Stimulated activated CD4-positive, alpha-beta T cell treated with anti-CD3 and anti-CD28 coated beads, TNF-alpha, amount 100 ng/mL, for 24 hours (primary cell): ENCODE measurements at places on chromosomes 5 and 9.

DNA sequence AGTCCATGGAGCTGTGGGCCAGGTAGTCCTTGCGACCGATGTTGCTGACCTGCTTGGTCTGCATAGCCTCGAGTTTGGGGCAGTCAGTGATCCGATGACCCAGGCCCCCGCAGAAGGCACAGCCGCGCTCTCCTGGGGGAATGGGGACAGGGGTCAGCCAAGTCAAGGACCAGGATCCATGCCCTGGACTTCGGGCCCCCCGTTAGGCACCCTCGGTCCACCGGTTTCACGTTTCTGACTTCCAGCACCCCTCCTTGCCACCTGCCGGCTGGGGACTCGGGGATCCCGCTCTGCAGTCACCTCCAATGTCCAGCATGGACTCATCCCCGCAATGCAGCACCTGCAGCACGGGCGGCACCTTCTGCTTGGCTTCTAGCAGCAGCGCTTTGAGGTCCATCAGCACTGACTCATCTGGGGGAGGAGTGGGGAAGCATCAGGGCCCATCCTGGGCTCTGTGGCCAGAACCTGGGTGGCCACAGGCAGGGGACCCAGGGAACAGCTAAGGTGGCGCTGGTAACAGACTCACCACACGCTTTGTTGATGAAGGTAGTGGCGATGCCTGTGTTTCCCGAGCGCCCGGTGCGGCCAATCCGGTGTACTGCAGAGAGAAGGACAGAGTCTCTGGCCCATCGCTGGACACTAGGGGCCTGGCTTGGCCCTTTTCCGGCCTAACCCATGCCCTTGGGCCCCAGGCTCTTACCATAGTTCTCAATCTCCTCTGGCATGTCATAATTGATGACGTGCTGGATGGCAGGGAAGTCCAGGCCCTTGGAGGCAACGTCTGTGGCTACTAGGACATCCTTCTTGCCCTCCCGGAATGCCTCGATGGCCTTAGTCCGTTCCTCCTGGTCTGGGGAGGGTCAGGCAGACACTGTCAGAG lies 2.4 kb upstream of the DOK3 start:
- no peak for DNase-seq

- DNase-seq = no peak
These were observed 121.4 kb downstream of the DOCK8 start for GRCh38 chr9:336039-336438.

DNA sequence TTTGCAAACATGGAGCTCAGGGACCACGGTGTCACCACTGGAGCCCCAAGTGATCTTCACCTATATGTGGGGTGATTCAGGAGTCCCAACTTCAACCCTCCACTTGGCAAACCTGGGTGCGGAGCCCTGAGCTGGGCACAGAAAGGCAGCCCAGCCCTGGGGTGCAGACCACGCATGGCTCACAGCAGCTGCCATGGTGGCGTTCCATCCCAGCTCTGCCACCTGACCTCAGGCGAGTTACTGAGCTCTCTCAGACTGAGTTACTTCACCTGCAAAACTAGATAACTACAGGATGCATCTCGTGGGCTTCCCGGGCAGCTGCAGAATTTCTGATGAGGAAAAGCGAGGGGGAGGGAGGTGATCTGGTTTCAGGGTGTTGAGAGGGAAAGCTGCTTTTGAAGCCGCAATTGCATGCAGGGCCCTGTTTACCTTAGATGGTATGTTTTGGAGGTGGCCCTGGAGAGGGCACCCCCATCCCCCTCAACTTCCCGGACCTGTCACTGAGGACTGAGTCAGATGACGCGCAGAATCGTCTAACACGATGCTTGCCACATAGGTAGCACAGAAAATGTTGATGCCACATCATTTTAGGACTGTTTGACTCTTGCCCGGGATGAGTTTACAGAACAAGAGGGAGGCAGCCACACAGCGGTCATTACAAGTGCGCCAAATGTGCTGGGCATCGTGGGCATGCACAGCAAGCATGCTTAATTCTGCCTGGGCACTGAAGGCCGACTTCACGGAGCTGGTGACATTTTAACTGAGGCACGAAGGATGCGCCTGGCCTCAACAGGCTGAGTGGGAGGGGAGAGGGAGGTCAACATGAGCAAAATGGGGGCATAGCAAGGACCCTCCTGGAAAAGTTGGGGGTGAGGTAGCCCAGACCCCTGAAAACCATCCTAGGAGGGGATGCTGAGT lies 154.6 kb downstream of the COL23A1 start:
- no peak for DNase-seq

DNA sequence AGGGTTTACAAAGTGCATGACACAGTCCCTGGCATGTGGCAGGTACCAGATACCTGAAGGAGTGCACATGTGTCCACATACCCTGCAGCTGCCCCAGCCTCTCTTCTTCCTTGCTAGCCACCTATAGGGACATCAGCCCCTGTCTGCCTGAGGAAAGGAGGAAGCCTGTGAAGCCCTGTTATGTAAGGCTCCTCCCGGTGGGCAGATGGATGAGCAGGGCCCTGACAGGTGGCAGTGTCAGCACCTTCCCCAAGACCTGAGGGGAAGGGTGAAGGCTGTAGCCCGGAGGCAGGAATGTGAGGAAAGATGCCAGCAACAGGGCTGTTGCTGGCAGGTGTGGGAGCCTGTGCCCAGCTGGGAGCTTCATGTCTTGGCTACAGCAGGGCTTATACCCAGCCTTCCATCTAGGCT lies 21.7 kb downstream of the TCF7 start:
- no peak for DNase-seq

DNA sequence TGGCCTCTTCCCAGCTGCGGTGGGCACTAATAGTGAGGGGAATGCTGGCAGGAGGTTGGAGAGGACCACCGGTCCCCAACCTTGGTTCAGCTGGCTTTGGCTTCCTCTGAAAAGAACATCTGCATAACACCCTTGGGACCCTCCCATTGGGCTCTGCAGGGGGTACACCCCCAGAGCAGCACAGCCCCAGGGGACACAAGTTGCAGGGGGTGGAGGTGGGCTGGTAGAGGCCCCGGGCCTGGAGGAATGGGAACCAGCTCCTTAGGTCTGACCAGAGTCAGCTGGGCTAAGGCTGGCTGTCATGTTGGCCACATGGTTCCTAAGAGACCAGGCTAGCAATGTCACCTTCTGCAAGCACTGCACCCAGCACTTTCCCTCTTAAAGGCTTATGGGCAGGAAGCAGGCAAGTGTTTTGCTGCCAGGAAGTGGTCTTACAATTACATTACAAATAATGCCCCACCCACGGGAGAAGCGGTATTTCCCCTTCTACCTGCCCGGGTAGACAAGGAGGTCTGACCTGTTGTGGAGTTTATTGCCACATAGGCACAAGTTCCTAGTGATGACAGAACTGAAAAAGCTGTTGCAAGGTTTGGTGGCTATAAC lies 18.1 kb downstream of the GCNT4 start:
- DNase-seq = no peak

DNA sequence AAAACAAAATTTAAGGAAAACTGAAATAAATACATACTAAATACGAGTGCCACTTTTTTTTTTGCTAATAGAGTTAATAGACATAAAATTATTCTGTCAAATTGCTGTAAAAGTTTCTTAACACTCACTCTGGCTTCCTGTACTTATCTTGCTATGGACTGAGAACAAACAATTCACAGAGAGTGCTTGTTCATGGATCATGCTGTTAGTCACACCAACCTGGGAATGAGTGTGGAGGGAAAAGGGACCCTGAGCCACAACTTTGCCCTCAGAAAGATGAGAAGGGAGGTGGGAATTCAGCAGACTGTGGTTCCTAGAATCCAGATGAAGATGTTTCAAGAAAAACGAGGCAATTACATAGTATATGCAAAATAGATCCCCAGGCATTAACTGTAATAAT lies 246.9 kb downstream of the FBXL7 start:
- DNase-seq = no peak

DNA sequence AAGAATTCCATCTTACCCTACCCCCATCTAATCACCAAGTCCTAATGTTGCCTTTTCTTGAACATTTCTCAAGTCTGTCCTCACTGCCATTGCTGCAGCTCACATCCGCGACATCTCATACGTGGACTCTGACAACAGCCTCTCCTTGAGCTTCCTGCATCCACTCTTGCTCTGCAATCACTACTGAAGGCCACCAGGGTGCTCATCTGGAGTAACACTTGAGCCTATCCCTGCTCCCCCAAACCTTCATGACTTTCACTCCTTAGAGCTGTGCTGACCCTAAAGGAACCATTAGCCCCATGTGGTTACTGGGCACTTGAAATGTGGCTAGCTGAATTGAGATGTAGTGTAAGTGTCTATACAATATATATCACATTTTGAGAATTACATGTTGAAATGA lies 46.4 kb upstream of the CTXN3 start:
- no peak for DNase-seq

DNA sequence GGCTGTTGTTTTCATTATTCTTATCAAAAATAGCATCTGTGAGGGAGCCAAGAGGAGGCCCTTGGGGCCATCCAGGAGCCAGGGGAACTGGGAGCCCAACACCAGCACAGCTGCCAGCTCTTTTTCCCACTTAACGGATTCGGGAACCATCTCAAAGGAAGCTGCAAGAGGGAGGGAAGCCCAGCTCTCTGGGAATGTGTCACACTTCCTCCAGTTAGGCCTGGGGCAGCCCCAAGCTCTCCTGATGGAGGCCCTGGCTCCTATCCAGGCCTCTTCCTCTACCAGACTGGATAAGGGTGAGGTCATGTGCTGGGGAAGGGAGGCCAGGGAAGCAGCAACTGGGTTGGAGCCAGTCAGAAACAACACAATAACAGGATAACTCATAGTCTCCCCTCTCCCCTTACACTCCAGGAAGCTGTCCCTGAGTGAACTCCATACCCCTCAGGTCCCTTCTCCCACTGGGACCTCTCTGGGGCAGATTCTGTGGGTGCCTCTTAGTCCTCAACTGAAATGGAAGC lies 12.7 kb downstream of the CSF2 start:
- DNase-seq = no peak

GRCh38 chr5:10682801-10683525 lies 78.1 kb downstream of the DAP start:
- no peak for DNase-seq

- DNase-seq = no peak
These were observed 790.1 kb downstream of the TLE1 start for GRCh38 chr9:80899208-80899607.

DNA sequence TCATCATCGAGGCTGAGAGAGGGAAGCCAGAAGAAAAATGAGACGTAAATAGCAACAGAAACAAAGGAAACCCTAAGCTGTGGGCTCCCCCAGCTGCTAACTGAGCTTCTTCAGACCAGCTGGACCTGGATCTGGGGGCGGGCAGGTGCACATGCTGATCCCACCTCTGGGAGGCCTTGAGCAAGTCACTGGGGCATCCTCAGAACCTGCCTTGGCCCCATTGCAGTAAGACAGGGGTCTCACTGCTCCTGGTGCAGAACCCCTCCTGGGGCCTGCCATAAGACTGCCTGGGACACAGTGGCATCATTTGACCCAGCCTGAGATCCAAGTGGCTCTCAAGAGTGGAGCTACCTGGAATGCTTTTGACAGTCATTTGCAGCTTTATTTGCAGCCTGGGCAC lies 77.4 kb downstream of the PHF2 start:
- no peak for DNase-seq

GRCh38 chr5:60101573-60101972 lies 208.0 kb upstream of the PDE4D start:
- DNase-seq = no peak

DNA sequence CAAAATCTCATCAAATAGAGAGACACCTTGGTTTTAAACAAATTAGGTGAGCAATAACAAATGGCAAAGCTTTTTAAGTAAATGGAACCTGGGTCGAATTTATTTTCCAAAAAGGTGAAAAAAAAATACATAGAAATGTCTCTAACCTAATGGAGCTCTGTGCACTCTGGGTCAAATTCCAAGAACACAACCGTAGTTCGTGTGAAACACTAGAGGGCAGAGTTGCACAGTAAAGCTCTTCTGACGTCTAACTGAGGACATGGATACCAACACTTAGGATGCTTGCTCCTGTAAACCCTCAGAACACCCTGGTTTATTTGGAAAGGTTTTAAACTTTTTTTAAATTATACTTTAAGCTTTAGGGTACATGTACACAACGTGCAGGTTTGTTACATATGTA lies 18.9 kb downstream of the MARCHF11 start:
- DNase-seq = no peak

DNA sequence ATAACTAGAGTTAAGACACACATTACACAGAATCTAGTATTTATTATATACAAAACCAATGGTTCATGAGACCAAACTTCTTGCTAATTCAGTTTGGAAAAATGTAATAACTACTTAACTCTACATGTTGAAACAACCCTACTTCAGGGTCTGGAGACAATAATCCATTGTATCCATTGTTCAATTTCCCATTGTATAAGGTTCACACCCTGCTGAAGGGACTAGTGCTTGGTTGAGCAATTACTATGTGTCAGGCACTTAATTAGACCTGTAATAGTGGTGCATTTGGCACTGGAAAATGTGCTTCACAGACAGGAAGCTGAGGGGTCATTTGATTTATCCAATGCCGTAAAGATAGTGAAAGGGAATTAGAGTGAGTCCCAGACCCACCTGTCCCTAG lies 114.3 kb upstream of the PAPPA start:
- no peak for DNase-seq

DNA sequence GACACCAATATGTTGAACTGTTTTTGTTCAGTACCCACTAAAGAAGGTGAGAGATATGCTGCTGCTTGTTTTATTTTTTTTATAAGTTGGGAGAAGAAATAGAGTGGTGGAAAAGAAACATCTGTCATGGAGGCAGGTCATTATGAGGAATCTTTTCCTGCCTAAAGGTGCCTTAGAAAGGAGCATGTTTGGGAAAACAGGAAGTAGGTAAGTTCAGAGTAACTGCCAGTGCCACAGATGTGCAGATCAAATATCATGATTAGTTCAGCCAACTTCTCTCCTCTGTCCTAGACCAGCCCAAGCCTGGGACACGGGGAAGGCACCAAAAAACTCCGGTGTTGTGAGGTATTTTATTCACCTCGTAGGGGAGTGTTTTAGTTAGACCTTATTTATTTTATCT lies 144.2 kb downstream of the MAN2A1 start:
- no peak for DNase-seq

GRCh38 chr5:178526773-178527457 lies 63.3 kb downstream of the COL23A1 start:
- no peak for DNase-seq

- no peak for DNase-seq
These were observed 452.1 kb downstream of the TUSC1 start for GRCh38 chr9:25225938-25226760.

DNA sequence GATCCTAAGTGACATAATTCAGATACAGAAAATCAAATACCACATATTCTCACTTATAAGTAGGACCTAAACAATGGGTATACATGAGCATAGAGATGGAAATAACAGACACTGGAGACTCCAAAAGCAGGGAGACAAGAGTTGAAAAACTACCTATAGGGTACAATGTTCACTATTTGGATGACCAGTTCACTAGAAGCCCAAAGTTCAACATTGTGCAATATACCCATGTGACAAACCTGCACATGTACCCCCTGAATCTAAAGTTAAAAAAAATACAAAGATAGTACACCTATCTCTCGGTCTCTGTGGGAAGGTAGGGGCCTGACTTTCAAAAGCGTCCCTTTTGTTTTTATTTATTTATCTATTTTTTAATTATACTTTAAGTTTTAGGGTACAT lies 11.7 kb upstream of the OR1N1 start:
- no peak for DNase-seq
